ENCODE measurements at places on chromosomes 16 and 17. TPM values are rescaled to one million over a fixed set of nuclear protein-coding genes. Genes with fewer than 3 reads are reported as not detected.

The HBM gene
- total RNA-seq: not detected

The IGF2BP1 gene
- 241 TPM for total RNA-seq

The TOP2A gene
- 7.3 TPM for total RNA-seq

The LGALS9B gene
- not detected for total RNA-seq

The SLFN14 gene
- not detected for total RNA-seq

The HSD17B2 gene
- not detected for total RNA-seq

The TMC7 gene
- 4.7 TPM for total RNA-seq

The C17orf100 gene
- 3.1 TPM for total RNA-seq

The CHD9NB gene
- total RNA-seq: 3.3 TPM

The HS3ST3B1 gene
- 8.7 TPM for total RNA-seq

DNA sequence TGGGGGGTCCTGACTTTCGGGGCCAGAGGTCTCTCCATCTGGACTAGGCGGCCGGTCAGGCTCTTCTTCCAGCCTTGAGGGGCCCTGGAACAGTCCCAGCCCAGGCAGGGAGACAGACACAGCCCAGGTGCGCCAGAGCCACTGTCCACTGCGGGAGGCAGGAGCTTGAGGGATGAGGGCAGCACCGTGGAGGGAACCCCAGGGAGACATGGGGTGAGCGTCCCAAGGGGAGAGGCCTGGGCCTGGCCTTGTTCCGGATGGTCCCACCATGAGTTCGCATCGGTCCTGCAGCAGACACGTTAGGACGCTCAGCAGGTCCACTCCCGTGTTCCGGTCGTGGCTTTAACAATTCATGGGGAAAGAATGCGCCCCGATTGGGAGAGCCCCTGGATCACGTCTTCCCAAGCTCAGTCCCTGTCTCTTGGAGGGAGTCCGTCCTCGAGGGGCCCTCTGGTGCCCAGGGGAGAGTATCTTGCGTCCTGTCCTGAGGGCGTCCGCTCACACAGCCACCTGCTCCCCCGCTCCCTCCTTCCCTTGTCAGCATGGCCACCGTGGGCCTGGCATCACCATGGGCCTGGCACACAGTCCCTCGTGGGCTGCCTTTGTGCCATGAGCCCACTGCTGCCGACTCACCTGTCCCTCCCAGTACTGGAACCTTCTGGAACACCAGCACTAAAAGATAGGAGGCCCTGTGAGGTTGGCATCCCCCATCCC is 6.7 kb upstream of the NUDT16L1 start:
- no peak for DNase-seq
- H3K4me1 ChIP-seq: no peaks in the 10 kb centered on the region
- H3K36me3 ChIP-seq: no peaks in the 10 kb centered on the region
- no peak overlapping the region for H3K4me3 ChIP-seq
- H3K27ac ChIP-seq: no peak overlapping the region

- no peak for DNase-seq
- peaks cover 10% of the 10 kb centered on the region for H3K4me1 ChIP-seq
- H3K27me3 ChIP-seq: peaks cover 3% of the 10 kb centered on the region
- no peak overlapping the region for H3K4me3 ChIP-seq
- H3K36me3 ChIP-seq: no peaks in the 10 kb centered on the region
Observed at GRCh38 chr17:32626379-32626791, 139.6 kb downstream of the CDK5R1 start.

- H3K27me3 ChIP-seq: peaks cover 7% of the 10 kb centered on the region
- H3K27ac ChIP-seq: no peak overlapping the region
- DNase-seq: no peak
- H3K36me3 ChIP-seq: no peaks in the 10 kb centered on the region
- no peak overlapping the region for H3K4me3 ChIP-seq
Observed at GRCh38 chr16:81239367-81240121, 1.1 kb downstream of the BCO1 start.

- H3K4me3 ChIP-seq: peak overlapping the region; percentile 34
- peak; percentile 76 for DNase-seq
- peak overlapping the region; percentile 58 for H3K27ac ChIP-seq
- H3K36me3 ChIP-seq: no peaks in the 10 kb centered on the region
- H3K4me1 ChIP-seq: peaks cover 19% of the 10 kb centered on the region
- no peaks in the 10 kb centered on the region for H3K27me3 ChIP-seq
Observed at GRCh38 chr16:20879175-20880040, 20.8 kb downstream of the DCUN1D3 start.

- H3K27me3 ChIP-seq: no peaks in the 10 kb centered on the region
- no peaks in the 10 kb centered on the region for H3K36me3 ChIP-seq
- DNase-seq: no peak
- H3K4me1 ChIP-seq: peaks cover 7% of the 10 kb centered on the region
- peak overlapping the region; percentile 73 for H3K27ac ChIP-seq
Observed at GRCh38 chr17:44122816-44123355, 555 bp downstream of the HDAC5 start.

- DNase-seq: no peak
- H3K36me3 ChIP-seq: no peaks in the 10 kb centered on the region
- no peak overlapping the region for H3K4me3 ChIP-seq
- H3K27me3 ChIP-seq: peaks cover 39% of the 10 kb centered on the region
Observed at GRCh38 chr17:4747847-4748246, 8.1 kb upstream of the CXCL16 start.

DNA sequence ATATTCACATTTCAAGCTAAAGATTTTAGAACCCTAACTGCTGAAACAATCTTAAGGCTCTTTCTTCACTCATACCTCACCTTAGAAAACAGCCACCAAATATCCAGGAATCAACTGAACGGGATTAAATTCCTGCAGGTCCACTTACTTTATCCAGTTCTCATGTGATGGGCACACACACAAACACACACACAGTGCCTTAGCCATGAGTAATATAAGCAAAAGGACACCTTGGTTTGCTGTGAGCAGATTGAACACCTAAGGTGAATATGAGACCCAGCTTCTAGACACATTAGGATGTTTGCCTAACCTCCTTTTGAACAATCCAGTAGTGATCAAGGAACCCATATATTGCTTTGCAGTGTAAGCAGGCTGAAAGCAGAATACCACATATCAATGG is 81.5 kb downstream of the TUBD1 start:
- DNase-seq: peak; percentile 69
- no peaks in the 10 kb centered on the region for H3K27me3 ChIP-seq
- peaks cover 9% of the 10 kb centered on the region for H3K36me3 ChIP-seq
- H3K4me3 ChIP-seq: no peak overlapping the region
- peak overlapping the region; percentile 64 for H3K27ac ChIP-seq
- peaks cover 13% of the 10 kb centered on the region for H3K4me1 ChIP-seq

GRCh38 chr16:49181791-49182518 is 99.7 kb downstream of the CBLN1 start:
- DNase-seq: no peak
- H3K4me3 ChIP-seq: no peak overlapping the region
- H3K4me1 ChIP-seq: no peaks in the 10 kb centered on the region
- no peak overlapping the region for H3K27ac ChIP-seq

GRCh38 chr17:47956791-47957590 is 692 bp downstream of the PRR15L start:
- H3K27ac ChIP-seq: no peak overlapping the region
- DNase-seq: no peak
- H3K4me3 ChIP-seq: no peak overlapping the region
- H3K36me3 ChIP-seq: no peaks in the 10 kb centered on the region
- peaks cover 5% of the 10 kb centered on the region for H3K27me3 ChIP-seq

- peak overlapping the region; percentile 33 for H3K27ac ChIP-seq
- no peak for DNase-seq
- no peaks in the 10 kb centered on the region for H3K36me3 ChIP-seq
- peak overlapping the region; percentile 75 for H3K4me3 ChIP-seq
Observed at GRCh38 chr16:14302031-14302398, 230.9 kb downstream of the MRTFB start.

- peaks cover 37% of the 10 kb centered on the region for H3K4me1 ChIP-seq
- H3K36me3 ChIP-seq: peaks cover 2% of the 10 kb centered on the region
- H3K4me3 ChIP-seq: no peak overlapping the region
- no peaks in the 10 kb centered on the region for H3K27me3 ChIP-seq
- no peak for DNase-seq
Observed at GRCh38 chr17:29583324-29584248, 5.9 kb downstream of the GIT1 start.

GRCh38 chr17:17062866-17063265 is 20.6 kb downstream of the MPRIP start:
- H3K4me3 ChIP-seq: no peak overlapping the region
- no peak overlapping the region for H3K27ac ChIP-seq
- no peak for DNase-seq
- H3K4me1 ChIP-seq: peaks cover 12% of the 10 kb centered on the region
- H3K36me3 ChIP-seq: peaks cover 2% of the 10 kb centered on the region

DNA sequence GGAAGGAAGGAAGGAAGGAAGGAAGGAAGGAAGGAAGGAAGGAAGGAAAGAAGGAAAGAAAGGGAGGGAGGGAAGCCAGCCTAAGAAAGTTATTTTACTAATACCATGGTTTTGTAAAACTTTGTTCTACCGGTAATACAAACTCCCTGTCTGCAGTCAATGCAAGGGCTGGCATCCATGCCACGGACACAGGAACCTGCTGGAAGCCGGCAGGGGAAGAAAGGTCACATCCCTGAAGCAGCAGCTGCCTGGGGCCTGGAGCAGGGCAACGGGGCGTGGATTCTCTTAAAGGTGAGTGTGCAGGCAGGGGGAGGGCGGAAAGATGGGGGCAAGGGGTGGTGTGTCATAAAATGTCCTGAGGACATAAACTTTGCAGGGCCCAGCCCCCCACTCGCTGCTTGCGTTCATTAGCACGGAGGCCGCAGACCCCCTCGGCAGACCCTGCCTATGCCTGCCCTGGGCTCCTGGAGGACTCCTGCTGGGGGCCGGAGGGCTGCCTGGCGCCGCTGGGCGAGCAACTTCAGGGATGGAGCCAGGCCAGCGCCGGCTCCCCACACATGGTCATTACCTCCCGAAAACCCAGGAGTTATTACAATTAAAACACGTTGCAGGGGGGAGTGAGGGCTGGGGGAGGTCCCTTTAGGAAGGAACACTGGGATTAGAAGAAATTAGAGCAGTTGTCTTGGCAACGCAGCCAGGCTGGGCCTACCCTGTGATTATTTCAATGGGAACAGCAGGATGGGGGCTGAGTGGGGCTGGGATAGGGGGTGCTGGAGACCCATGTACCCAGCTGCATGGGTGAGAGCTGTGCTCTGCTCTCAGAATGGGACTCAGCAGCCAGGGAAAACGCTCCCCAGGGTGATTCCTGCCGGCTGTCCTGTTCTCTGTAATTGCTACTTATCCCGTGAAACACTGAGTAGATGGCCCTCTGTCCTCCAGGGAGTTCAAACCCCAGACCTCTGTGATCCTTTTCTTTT is 257.9 kb downstream of the SOX9 start:
- DNase-seq: no peak
- H3K4me1 ChIP-seq: peaks cover 23% of the 10 kb centered on the region
- H3K27ac ChIP-seq: no peak overlapping the region
- H3K36me3 ChIP-seq: no peaks in the 10 kb centered on the region
- no peaks in the 10 kb centered on the region for H3K27me3 ChIP-seq

GRCh38 chr16:74720579-74720978 is 19.9 kb upstream of the MLKL start:
- H3K4me3 ChIP-seq: no peak overlapping the region
- peaks cover 11% of the 10 kb centered on the region for H3K4me1 ChIP-seq
- no peak overlapping the region for H3K27ac ChIP-seq
- DNase-seq: no peak

GRCh38 chr16:11794447-11794846 is 2.6 kb downstream of the ZC3H7A start:
- no peak for DNase-seq
- H3K36me3 ChIP-seq: peaks cover 3% of the 10 kb centered on the region
- peaks cover 20% of the 10 kb centered on the region for H3K4me1 ChIP-seq
- no peaks in the 10 kb centered on the region for H3K27me3 ChIP-seq
- no peak overlapping the region for H3K27ac ChIP-seq

All from astrocyte (in vitro differentiated cells and primary cell).